Activated CD8-positive, alpha-beta memory T cell treated with anti-CD3 and anti-CD28 coated beads for 1 hour (primary cell): ENCODE measurements at places on chromosomes 16 and 17.
A peak's percentile ranks its signal among the peaks of the same experiment; 100 is the strongest.

- no peak for DNase-seq
Observed at GRCh38 chr16:5580772-5581171, 483.2 kb upstream of the EEF2KMT start.

DNA sequence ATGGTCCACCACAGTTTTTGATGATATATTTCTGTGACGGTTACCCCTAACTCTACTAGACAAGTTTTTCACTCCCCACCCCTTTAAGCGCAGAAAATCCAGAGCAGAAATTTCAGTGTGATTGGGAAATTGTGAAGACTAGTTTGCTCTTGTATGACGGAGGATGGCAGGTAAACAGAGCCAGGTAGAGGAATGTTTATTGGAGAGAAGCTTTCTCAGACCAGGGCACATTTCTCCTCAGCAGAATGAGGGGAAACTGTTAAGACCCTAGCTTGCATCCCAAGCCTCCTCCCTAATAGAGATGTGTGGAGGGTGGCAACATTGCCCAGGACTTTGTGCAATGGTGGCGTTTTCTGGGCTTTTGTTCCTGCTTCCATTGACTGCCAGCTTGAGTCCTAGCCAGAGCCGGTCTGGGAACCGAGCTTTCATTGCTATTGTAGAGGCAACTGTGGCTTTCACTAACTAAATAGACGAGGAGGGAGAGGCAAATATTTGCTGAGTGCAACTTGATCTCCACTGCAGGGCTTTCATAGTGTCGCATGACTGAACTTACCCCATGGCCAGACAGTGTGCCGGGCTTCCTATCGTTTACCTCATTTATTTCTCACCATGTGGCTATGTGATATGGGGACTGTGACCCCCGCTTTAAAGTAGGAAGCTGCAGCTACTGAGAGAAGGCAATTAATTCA, 159.6 kb upstream of the MPHOSPH6 start:
- DNase-seq, result no peak

- DNase-seq, result no peak
Observed at GRCh38 chr17:73030995-73031394, 61.5 kb downstream of the SLC39A11 start.

DNA sequence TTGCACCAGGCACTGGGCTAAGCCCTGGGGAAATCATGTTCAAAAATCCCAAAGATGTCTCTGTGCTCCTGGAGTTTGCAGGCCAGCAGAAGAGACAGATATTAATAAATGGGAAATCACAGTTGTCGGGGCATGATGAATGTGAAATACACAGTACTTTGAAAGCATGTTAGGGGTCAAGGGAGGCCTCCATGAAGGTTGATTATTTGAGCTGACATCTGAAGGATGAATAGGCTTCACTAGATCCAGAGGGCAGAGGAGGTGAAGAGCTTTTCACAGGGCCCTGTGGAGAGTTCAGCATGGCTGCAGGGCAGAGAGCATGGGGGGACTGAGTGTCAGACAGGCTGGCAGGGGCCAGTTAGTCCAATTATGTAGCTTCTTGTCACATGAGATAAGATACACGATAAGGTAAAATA, 2.6 kb downstream of the ANKRD40CL start:
- DNase-seq, result no peak

DNA sequence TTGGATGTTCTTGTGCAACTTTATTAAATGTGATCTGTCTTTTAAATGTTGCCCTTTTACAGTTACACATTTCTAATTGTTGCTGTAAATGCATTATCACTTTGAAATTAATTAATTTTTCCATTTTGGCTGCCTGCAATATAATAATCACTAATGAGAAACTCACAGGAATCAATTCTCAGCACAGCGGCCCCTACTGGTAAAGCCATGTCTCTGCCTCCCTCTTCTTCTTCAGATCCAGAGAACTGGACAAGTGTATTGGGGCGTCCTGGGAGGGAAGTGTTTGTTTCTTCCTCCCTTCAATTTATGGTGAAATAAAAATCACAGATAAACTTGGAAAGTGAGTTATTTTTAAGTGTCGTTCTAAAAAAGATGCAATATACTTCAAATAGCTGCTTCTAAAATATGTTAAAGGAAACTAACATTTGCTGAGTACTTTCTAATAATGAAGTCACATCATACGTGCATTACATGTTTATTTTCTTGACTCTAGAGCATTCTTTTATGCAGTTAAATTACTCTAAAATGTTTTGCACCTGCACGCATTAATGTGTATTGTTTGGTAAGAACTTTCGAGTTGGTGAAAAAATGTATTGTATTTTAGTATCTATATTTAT, 338.0 kb downstream of the WWOX start:
- DNase-seq, result no peak

- DNase-seq, result no peak
Observed at GRCh38 chr17:77096570-77097214, 44.1 kb upstream of the SEC14L1 start.

GRCh38 chr17:42554250-42555121, 1.8 kb downstream of the HSD17B1 start:
- DNase-seq, result peak; percentile 62

DNA sequence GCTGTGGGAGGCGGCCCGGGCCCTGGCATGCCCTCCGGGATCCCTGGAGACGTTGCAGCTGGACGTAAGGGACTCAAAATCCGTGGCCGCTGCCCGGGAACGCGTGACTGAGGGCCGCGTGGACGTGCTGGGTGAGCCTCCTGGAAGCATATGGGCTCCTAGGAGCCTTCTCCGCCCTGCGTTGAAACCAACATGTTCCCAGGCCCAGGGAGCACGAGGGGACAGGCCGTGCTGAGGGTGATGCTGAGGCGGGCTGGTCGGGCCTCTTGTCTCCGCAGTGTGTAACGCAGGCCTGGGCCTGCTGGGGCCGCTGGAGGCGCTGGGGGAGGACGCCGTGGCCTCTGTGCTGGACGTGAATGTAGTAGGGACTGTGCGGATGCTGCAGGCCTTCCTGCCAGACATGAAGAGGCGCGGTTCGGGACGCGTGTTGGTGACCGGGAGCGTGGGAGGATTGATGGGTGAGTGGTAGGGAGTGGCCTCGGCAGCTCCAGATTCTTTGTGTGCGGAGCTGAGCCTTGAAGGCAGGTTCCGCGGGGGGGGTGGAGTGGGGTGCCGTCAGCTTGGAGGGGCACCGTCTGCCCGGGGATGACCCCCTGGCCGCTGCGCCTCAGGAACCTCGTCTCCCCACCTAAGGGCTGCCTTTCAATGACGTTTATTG, 567 bp downstream of the HSD17B1 start:
- DNase-seq, result no peak

GRCh38 chr17:44207319-44207718, 7.6 kb upstream of the ATXN7L3 start:
- DNase-seq, result no peak

GRCh38 chr16:67264277-67264676, 15.1 kb upstream of the PLEKHG4 start:
- no peak for DNase-seq

GRCh38 chr17:30332057-30332542, 1.8 kb downstream of the TMIGD1 start:
- DNase-seq, result peak; percentile 20

DNA sequence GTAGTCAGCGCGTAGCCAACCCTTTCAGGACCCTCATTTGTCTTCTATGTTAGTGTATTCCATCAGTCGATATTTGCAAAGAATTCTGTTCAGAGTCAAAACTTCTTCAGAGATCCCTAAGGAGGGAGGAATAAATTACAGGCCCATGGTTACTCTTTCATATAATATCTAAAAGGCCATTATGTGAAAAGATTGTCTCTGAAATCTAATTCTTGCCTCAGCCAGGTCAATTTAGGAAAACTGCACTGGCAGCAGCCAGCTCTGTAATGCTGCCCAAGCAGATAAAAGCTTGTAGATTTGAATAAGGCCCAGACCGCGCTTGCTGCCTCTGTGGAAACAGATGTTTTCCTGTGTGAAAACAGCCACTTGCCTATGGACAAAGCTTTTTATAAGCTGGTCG, 379.8 kb downstream of the CNTNAP4 start:
- DNase-seq, result no peak

DNA sequence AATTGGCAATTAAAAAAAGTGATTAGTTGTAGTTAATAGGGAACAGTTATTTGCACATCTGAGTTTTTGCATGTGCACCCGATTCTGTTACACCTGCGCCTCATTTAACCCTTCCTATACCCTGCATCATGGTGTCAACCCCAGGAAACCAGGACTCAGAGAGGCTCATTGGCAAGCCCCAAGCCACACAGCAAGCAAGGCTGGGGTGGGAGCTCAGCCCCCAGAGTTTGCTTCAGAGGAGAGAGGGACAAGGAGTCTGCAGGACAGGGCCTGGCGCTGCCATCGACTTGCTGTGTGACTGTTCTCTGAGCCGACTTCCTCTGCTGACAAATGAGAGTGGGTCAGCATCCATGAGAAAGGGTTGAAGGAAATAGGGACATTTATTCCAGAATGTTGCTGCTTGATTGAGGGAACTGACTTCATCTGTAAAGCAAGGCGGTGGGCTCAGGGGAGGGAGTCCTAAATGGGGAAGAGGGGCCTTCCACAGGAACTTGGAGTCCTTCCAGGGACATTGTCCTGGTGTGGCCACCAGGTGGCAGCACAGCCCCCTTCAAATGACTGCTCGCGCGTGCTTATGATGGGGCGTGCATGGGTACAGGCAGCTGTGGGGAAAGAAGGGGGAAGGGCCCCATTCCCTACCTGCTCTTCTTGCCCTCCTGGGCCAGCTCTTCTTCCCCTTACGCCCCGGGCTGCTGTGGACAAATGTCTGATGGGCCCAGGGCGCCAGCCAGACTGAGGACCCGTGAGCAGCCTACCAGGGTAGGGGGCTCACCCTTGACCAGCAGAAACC, 51.6 kb downstream of the NT5M start:
- DNase-seq, result peak; percentile 36

- DNase-seq, result no peak
Observed at GRCh38 chr17:17422217-17422610, 54.6 kb upstream of the MED9 start.

DNA sequence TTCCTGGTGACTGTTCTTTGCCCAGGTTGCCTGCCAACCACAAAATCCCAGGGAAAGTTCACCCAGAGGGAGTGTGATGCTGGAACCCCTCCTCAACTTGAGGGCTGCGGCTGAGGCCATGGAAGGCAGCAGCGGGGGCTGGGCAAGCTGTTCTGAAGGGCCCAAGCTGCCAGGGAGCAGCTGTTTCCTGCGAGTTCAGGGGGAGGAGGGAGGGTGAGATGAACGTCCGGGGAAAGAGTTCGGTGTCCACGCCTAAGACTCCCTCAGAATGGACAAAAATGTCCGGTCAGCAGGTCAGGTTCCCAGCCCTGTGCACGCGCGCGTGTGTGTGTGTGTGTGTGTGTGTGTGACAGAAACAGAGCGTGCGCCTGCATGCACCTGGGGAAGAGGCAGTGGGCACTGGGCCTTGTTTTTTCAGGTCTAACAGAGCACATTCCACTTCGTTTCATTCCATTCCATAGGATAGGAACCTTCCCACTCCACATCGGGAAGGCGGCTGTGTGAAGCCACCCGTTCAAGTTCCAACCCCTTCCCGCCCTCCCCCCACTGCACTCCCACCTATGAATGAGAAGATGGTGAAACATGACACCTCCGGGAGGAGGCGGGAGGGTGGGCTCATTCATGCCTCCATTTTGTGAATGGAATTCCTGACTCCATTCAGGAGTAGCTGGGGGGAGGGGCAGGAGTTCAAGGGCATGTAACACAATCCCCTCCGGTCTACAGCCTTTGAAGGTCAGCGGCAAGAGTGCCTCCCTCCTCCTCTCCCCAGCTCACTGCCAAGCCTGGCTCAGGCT, 15.7 kb downstream of the ETV4 start:
- no peak for DNase-seq

DNA sequence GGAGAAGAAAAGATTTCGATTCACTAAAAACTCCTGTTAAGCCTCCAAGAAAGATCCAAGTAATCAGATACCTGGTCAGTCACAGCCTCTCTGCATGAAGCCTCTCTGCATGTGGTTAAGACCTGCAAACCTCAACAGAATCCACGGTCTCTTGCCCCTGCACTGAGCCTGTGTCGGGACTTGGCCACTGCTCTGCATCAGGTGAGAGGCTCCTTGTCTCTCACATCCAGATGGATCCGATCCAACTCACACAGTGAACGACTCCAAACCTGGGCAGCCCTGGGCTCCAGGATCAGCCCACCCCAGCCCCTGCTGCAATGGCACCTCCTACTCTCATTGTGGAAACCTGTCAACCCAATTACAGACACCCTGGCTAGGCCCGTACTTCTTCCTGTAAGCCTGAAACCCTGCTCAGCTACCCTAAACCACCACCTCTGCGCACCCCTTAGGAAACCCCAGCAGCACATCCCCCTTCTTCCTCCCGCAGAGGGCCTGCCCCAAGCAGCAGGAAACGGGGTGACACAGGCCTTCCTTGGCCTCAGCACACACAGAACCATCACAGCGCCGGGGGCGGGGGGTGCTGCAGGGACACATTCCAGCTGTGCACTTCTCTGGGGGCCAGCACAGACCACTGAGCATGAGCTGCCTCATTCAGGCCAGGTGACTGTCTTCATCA, 129.5 kb downstream of the ANKRD11 start:
- peak; percentile 49 for DNase-seq

DNA sequence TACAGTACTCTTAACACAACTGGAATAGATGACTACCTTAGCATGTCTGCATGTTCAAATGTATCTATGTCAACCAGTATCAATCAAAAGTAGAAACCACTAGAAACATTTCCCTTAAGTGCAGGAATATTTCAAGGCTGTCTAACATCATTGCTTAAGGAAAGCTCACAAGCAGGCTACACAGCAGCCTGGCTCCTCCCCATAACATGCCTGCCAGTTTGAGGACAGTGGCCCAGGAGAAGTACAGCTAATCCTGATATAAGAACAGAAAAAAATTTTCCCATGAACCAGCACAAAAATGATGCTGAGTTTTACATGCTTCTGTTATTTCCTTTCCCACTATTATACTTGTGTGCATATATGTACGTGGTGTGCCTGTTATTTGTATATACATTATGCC, 175.1 kb downstream of the MYO1D start:
- no peak for DNase-seq

DNA sequence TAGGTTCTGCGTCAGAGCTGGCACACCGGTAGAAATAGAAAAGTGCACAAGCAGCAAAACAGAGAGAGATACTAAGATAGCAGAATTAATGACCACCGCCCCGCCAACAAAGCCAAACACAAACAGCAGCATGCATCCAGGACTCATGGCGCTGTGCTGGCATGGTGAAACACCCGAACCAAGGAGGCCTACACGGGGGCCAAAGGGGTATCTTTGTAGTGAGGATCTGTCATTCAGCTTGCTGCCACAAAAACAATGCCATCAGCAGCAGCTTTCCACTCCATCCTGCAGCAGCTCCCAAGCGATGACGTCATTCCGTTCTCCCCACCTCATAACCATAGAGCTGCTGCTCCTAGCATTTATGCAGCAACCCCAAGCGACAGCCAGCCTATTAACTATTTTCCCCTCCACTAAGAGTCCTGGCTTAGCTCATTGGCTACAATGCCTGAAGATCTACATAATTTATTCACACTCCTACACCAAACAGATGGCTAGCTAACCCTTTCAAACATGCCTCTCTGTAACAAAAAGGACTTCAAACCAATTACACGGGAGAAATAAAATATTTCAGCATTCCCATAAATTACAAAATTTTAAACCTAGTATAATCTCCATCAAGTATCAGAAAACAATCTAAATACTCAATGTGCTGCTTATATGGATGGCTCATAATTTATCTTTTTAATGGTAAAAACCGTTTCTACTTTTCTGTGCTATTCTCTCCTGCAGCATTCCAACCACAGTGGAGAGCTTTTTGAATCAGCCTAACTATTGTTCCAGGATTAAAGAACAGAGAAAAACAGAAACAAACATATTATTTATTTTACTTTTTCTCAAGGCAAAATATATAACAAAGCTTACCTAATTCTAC, 73.9 kb downstream of the SPAG9 start:
- no peak for DNase-seq
